ENCODE measurements at places on chromosomes 1 and 21.

DNA sequence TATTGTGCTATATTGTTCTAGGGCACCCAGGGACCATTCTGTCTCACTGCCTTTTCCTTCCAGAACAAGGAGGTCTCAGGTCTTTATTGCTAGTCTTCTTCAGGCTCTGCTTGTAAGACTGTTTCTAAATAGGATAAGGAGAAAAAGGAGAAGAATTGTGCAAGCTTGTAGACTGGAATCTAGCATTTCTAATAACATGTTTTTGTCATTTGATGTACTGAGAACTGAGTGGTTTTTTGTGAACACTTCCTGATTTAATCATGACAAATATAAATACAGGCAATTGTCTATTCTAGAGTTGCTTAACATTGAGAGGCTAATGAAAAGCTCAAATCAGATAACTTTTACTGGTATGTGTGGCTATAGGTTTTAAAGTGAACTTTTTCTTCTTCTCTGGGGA lies 77.6 kb downstream of the CLIC4 start:
- no peak for DNase-seq

GRCh38 chr1:60848583-60849188 lies 233.7 kb upstream of the NFIA start:
- DNase-seq: peak; percentile 64

DNA sequence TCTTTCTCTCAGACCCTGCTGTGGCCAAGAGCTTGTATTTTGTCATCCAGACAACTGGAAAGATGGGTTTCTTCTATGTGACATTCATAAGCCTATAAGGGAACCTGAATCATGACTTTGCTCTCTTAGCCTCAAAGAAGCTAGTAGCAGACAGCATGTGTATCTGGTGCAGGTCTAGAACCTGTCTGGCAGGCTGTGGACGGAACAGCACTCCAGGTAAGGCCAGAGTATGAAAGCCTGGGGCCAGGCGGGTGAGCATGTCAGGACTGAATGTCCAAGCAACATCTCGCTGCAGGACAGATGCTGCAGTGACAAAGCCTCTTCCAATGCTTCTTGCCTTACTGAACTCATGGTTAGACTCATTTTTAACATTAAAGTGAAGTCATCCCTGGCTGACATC lies 32.8 kb downstream of the AKNAD1 start:
- no peak for DNase-seq

DNA sequence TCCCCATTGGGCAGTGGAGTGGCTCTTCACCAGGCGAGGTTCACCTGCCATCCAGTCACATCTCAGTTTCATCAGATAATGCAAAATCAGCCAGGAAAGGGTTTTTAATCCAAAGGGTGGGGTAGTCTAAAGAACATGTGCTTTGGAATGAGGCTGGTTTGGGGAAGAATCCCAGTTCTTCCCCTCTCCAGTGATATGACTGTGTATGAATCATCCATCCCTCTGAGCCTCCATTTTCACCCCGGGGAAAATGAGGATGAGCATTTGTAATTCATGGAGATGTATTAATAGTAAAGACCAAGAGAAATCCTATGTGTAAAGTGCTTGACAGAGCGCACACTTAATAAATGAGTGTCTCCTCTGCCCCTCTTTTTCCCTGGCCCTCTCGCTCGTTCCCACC lies 215.1 kb upstream of the FGGY start:
- no peak for DNase-seq

DNA sequence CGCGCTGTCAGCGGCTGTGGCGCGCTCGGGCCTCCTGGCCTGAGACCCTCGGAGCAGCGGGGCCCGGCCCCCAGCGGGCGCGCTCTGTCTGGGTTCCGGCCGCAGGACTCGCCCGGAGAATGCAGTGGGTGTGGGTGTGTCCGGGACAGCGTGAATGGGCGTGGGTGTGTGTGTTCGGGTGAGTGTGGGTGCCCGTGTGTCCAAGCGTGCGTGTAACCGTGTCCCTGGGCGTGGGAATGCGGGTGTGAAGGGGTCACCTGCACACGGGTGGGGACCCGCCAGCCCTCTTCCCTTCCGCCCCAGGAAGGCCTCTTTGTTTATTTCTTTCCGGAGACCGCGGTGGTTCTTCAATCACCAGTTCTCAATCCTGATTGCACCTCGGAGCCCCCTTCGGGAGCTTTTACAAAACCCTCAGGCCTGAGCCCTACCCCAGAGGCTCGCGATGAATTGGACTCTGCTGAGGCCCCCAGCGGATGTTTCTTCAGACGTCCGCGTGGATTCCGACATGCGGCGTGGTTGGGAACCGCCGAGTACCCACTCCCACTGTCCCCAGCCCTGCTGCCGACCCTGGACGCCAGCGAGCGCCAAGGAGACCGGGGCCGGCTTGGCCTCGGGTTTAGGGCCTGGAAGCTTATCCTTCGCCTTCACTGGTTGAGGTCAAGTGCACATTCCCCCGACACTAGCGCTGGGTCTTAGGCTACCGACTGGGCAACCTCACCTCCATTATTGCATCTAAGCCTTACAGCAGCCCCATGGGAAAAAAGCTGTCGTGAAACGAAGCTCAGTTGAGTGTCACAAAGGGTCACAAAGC lies 19.3 kb downstream of the SERTAD4 start:
- DNase-seq: no peak
